Stimulated activated CD4-positive, alpha-beta T cell treated with anti-CD3 and anti-CD28 coated beads, Interleukin-4, amount 100 ng/mL, for 4 hours (primary cell): ENCODE measurements at places on chromosomes 7 and 10.

DNA sequence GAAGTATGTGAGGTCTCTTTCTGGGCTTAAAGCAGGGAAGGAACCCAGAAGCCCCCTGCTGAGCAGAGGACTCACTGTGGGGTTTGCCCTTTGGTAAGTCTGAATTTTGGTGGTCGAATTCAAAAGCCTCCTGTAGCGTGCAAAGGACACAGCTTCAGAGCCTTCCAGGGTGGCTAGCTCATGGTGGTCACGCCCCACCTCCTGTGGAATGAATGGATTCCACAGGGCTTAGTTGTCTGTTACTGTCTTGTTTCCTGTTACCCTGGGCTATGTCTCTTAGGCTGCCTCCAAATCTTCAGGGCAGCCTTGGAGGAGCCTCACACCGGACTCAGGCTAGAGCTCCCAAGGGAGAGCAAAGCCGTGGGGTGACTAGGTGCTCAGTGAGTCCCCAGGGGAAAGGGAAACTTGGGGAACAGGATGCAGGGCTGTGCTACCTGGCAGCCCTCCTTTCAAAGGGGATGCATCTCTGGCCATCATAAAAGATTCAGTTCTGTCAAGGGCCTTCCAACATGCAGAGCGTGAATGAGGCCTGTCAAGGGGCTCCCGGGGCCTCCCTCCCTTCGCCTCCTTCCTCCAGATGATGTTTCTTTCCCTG, 211.7 kb downstream of the CCSER2 start:
- DNase-seq: no peak

GRCh38 chr10:98919899-98920298, 315.8 kb downstream of the HPSE2 start:
- no peak for DNase-seq

DNA sequence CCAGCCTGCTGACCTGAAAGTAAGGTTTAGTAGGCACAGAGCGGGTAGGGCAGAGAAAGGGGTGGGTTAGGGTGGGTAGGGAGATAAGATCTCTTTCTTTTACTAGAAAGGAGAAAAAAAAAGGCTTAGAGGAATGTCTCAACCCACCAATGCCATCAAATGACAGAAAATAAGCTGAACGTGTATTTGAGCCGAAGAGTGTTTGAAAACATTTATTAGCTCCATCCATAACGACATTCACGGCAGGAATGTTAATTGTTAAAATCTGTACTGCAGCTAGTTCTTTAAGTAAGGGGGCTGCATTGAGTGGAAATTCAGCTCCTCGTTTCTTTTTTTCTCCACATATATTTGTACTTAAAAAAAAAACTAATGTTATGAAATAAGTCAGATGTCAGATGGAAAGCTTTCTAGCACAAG, 63.7 kb upstream of the ARID5B start:
- DNase-seq: no peak

GRCh38 chr7:128124786-128125185, 93.5 kb upstream of the LRRC4 start:
- DNase-seq: no peak

DNA sequence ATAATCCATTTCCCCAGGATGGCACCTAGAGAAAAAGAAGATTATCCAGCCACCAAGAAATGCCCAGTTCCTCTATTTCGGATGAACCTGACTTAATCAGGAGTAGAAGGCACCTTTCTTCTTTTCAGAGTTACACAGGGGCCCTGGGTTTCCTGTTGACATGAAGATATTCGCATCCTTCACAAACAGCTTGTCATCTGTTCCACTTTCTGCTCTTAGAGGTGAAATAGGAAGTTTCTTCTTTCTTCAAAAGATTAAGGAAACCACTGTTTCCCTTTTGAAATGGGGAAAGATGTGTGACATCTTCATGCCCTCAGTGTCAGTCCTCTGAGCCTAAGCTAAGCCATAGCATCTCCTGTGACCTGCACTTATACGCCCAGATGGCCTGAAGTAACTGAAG, 39.1 kb upstream of the RAB18 start:
- no peak for DNase-seq

GRCh38 chr7:139183878-139184338, 47.1 kb upstream of the UBN2 start:
- DNase-seq: no peak

GRCh38 chr7:34821932-34822558, 164.0 kb downstream of the NPSR1 start:
- DNase-seq: no peak

GRCh38 chr7:135327458-135327857, 93.8 kb downstream of the STRA8 start:
- DNase-seq: no peak

DNA sequence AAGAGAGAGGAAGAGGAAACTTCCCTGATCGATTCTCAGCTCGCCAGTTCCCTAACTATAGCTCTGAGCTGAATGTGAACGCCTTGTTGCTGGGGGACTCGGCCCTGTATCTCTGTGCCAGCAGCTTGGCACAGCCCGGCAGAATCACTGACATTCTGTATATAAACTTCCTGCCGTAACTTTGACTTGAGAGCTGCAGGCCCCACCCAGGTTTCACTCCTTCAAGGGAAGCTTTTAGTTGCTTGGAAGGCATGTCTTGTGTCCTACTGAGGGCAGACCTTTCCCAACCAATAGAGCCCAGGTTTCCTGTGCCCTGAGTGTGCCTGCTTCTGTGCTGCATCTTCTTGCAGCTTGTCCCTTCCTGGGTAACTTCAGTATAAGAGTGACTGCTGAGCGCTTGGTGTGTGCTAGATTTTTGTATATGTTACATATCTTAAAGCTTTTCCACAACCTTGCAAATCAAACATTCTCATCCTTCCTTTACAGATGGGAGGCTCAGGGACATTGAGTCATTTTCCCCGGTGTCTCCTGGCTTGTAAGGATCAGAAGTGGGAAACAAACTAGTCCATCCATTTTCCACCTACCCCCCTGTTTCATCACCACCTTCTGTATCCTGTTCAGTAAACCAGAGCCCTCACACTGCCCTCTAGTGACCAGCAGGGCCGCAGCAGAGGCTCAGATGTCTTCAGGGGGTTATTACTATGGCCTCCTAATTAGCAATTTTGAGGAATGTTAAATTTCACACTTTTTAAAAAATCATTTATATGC, 225.2 kb upstream of the PRSS58 start:
- DNase-seq: peak; percentile 46

GRCh38 chr7:4185721-4186512, 496.2 kb upstream of the FOXK1 start:
- DNase-seq: no peak

DNA sequence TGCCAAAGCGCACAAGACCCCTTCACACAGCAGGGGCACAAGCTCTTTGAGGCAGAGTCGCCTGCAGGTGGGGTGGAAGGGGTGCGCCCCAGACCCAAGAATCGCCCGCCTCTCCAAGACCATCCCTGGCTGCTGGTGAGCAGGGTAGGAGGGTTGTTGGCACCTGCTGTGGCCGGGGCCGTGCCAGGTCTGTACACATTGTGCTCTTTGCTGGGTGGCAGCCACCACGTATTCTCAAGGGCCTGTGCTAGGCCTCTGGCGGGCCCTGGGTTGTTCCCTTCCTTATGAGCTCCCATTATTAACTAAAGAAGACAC, 84.4 kb downstream of the LHPP start:
- DNase-seq: no peak

DNA sequence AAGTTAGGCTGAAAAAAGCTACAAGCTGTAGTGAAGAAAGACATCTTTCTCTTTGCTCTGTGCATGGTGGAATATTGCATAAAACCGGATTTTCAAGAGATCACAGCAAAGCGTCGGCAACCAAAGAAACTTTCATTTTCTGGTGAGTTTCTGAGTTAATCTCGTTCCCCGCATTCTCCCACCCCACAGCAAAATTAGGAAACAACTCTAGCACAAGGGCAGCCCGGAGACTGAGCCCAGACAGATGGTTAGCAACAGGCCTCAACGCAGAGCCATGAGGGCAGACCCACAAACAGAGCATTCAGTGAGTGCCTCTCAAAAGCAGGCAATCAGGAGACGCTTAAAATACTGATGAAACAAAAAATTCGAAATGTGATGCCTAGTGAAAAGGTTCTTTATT, 396.1 kb upstream of the KLF6 start:
- no peak for DNase-seq

GRCh38 chr10:46282842-46283574, 3.8 kb upstream of the ANTXRL start:
- DNase-seq: peak; percentile 64

GRCh38 chr7:128287556-128287955, 46.5 kb downstream of the LEP start:
- no peak for DNase-seq

DNA sequence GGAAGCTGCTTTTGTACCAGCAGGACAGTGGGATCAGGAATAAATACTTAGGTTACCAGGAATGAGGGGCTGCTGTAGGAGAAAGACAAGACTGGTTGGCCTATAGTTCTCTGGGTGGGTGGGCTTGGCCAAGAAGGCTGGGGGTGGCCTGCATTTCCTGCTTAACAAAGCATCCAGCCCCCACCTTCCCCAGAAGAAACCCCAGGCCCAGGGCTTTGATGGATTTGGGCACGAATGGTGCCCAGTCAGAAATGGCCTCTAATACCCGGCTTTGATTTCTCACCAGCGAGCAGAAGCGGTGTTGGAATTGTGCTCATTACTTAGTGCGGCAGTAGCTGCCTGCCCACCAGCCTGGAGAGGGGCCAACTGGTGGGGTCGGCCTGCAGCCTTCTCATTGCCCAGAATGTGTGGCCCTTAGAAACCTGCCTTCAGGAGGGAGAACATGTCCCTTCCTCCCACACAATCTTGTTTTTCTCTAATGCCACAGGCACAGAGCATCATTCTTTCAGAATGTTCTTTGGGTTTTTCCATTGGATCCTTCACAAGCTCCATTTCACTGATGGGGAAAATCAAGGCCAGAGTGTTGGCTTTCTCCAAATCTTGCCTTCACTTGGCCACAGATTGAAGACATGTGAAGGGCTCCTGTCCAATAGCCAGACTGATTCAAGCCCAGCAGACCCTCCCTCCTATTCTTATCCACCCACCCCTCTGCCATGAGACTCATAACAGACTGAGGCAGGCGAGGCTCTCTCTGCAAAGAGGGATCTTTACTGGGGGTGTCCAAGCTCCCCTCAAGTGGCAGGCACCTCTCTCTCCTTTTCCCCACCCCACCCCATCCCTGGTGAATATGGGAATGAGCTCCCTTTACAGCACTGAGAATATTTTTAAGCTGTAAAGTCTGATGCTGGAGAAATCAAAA, 2.5 kb downstream of the UNC5B start:
- no peak for DNase-seq

GRCh38 chr7:30923774-30924413, 12.2 kb downstream of the AQP1 start:
- DNase-seq: no peak

DNA sequence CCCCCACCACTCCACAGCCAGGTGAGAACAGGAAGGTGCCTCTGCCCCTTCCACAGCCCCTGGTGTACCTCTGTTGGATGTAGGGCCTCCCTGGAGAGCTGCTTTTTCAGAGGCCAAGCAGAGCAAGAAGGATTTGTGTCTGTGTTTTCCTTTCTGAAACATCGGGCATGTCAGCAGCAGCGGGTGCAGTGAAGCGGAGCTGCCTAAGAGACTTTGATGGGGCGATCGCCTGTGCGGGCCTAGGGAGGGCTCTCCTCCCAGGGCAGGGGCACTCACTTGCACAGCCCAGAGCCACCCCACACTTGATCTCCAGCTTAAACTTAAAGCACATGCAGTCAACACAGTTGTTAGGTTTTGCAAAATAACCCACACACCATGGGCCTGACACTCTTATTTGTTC, 324.7 kb downstream of the ACTR3B start:
- no peak for DNase-seq

GRCh38 chr10:5601826-5602495, 64.4 kb downstream of the ASB13 start:
- DNase-seq: no peak

DNA sequence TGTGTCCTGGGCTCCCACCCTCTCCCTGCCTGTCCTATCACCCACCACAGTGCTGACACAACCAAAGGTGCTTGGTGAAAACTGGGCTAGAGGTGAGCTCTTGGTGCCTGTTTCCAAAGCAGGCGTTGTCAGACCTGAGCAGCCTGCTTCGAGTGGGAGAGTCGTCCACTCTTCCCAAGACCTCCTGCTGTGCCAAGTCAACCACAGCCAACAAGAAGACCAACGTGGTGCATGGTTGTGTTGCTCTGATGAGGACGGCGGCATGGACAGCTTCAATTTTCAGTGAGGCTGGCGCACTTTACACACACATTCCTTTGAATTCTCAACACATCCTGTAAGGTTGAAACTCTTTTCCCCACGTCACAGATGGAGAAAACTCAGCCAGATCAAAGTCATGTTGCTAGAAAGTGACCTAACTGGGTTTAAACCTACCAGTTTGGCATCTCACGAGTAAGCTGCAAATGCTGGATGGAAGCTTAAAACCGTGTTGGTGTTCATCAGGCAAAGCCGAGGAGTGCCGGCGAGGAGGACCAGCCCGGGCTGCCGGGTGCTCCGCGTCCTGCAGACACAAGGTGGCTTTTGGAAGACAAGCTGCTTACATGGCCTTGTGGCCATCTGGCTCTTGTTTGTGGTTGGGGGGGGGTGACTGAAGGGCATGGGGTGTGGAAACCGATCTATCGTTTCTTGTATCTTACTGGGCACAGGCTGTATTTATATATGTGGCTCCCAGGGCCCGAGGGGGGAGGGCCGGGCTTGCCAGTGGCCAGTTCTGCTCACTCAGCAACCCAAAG, 39.3 kb downstream of the INSIG1 start:
- no peak for DNase-seq

DNA sequence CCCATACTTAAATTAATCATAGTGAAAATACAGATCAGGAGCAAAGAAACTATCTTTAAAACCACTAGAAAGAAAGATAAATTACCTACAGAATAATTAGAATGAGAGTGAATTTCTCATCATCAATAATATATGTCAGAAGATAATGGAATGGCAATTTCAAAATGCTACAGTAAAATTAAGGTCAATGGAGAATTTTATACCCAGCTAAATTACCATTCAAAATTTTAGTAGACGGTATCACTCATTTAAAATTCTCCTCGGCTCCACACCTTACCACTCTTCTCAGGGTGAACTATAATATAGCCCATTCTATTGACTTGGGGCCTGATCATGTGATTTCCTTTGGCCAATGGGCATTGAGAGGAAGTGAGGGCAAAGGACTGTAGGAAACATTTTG, 192.5 kb upstream of the TCERG1L start:
- DNase-seq: no peak
